ENCODE measurements at places on chromosomes 1 and 21.
A peak's percentile ranks its signal among the peaks of the same experiment; 100 is the strongest.

DNA sequence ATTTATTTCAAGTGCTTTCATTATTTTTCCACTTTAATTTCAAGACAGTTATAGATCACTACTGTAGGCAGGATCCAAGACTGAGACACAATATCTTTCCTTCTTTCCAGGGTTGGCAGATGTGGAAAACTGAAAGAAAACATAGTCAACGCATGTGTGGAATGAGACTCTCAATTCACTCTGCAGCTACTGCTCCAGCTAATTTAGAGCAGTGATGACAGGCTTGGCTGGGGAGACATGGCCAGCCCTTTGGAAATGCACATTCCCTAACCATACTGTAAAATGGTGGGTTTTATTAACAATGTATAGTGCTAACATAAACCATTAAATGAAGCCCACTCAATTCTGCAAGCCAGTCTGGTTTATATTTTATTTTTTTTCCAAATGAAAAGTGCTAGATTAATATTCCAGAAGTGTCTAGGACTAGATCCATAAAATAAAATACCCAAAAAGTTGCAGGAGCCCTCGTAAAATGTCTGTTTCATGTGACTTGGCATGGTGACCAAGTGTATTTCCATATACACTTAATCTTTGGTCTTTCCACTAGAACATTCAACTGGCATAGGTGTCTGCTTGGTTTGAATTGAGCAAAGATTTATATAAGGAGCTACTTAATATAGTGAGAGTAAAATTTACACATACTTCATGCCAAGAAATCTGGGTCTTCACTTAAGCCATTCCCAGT is 32.9 kb downstream of the COL11A1 start:
- DNase-seq = no peak

DNA sequence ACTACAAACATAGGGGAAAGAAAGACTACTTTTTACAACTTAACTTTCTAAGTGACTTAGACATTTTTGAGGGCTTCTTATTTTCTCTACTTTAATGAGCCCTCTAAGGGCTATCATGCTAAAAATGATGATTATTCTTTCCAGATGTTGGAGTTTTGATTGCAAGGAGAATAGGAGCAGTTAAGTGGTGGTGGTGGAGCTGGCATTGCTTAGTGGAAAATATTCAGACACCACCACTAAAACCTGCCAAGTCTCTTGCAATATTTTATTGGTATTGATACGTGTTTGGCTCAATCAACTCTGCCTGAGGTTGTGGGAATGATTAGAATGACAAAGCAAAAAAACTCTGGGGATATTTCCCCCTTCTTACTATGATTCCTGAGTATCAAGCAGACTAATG is 82.6 kb upstream of the PTGFR start:
- no peak for DNase-seq

DNA sequence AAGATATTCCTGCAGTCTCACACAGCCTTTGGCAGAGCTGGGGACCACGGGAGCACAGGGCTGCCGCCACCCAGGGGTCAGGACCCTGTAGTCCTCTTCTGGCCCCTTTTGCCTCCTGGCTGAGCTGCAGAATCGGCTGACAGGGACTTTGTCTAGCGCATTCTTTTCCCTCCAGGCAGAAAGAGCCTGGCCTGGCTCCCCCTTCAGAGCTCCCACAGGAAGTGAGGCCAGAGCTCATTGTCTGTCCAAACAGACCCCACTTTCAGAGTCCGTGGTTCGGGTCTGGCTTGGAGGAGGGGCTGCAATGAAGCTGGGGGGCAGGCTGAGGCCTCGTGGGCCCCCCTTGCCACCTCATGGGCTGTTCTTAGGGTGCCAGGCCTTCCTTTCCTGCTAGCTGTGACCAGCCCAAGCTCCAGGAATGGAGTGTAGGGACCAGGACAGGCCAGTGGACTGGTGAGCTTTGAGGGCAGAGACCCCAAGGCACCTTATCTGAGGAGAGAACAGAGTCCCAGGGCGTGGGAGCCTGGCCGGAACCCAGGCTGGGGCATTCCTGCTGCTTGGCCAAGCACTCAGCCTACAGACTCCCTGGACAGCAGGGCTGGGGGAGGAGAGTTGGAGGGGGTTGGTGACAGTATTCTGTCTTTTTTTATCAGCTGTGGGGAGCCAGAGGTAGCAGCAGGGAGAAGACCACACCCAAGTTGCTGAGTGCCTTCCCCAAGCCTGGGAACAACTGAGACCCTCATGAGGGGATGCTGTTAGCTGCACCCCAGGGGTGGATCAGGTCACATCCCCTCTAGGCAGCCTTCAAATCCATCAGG is 4.7 kb downstream of the CELSR2 start:
- no peak for DNase-seq

DNA sequence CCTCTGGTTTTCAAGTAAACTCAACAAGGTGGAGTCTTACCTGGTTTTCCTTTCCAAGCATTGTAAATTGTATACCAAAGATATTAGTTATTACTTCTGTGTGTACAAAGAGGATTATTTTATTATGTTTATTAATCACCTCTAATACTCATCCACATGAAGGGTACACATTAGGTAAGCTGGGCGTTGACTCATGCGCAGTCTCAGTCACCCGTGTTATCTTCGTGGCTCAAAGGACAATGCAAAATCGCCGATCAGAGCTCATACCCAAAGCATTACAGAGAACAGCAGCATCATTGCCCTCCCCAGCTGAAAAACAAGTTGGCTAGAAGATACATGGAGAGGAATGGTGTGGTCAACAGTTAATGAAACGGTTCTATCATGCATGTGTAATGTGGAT is 148.7 kb downstream of the NR5A2 start:
- no peak for DNase-seq

DNA sequence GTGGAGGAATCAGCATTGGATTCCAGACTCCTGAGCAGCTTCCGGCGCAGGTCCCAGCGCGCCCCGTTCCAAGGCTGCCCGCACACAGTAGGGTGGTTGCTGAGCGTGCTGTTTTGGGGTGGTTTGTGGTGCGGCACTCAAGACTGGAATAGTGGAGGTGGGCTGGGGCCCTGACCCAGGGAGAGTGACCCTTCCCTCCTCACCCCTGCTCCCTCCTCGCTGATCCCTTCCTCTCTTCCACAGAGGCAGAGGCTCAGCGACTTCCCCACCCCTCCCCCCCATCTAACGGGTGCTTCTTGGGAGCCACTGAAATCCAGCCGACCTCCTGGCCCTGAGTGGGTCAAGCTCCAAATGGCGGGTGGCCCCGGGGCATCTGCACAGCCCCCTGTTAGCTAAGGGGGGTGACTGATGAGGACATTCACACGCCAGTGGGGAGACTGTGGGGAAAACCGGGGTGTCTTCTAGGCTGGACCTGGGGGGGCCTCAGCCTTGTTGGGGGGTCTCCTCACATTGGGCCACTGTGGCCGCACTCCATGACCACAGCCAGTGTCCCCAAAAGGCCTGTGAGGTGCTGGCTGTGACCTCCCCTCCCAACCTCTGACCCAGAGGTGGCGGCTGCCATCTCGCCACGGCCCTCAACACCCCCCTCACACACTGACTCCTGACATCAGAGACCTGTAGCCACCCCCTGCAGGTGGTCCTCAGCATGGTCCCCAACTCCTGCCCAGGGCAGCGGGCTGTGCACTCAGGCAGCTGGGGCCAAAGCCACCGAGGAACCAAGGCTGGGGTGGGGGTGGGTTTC is 3.9 kb upstream of the HES4 start:
- no peak for DNase-seq

DNA sequence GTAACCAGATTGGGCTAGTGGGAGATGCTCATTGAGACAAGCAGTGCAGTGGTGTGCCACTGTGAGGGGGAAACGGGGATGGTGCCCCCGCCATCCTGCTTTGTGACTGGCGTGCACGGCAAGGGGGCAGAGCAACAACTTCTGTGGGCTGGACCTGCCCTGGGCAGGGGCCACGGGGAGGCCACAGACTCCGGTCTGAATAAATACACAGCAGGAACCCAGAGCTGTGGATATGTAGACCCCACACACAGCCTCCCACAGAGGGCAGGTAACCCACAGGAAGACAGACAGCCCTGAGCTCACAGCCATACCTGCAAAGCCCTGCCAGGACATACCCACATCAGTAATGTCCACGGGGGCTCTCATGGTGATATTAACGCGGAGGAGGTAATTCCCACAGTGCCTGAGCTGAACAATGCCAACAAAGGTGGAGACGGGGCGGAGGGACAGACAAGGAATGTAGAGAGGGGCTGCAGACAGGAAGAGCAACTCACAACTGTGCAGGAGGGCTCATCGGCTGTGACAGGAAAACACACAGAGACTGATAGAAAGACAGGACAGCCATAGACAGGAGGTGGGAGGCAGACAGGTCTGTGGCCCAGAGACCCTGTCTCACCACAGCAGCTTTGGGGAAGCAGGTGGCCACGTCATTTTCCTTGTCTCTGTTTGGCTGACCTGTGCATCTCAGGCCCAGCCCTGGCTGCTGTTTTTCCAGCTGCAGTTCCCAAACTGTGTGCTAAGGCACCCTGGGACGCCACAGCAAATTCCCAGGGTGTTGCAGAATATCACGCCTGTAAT is 4.9 kb upstream of the WNT3A start:
- no peak for DNase-seq

GRCh38 chr1:78854556-78854955 is 152.0 kb downstream of the ADGRL4 start:
- DNase-seq = no peak

- peak; percentile 43 for DNase-seq
Observed at GRCh38 chr1:12604114-12604874, 13.7 kb downstream of the DHRS3 start.

DNA sequence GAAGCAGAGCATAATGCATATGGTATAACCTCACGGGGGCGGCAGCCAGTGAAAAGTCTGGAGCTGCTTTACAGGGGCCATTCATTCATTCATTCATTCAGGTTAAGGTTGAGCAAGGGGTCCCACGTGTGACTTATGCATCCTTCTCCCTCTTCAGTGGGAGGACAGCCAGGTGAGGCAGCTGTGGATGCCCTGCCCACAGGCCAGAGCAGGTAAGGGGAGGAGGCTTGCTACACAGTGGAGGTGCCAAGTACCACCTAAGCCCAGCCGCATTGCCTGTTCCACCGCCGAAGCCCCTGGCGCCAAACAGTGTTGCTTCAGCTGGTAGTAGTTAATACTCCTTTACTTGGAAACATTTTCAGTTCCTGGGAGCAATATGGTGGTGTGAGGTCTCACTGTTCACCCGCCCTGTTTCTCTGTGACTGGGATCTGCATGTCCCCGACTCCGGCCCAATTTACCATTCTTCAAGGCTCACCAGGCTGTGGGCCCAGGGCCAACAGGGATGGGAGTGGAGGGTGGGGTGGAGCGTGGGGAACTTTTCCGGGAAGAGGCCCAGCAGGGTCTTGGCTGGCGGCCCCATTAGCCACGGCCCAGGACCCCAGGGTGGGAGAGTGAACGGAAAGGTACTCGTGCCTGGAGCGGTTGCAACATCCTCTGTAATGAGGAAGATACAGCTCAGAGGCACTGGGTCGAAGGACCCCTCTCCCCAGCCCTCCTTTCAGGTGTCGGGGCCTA is 722 bp upstream of the PODN start:
- DNase-seq = no peak

GRCh38 chr1:119656410-119656955 is 8.4 kb upstream of the ZNF697 start:
- DNase-seq = no peak

DNA sequence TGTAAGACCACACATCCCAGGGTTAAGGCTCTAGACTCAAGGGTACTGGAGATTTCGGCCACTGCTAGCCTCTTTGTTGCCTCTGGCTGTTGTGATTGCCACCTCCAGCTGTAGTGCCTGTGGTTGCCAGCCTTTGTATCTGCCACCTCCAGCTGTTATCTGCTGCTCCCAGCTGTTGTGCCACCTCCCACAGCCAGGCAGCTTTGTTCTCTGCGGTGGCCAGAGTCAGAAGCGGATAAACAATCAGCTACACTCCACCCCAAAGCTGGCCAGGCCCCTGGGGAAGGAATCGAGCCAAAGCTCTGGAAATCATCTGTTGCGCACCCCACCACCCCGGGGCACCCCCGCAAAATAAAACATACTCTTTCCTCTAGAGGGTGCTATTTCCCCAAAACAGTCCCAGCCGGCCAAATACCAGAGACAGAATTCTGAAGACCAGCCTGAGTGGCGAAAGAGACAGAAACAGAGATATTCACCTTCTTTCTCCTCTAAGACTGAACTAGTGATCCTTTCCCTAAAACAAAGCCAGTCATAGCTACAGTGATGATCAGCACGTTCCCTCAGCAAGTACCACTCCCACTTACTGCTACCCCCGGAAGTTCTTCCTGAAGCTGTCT is 14.8 kb upstream of the PIGM start:
- DNase-seq = peak; percentile 16

DNA sequence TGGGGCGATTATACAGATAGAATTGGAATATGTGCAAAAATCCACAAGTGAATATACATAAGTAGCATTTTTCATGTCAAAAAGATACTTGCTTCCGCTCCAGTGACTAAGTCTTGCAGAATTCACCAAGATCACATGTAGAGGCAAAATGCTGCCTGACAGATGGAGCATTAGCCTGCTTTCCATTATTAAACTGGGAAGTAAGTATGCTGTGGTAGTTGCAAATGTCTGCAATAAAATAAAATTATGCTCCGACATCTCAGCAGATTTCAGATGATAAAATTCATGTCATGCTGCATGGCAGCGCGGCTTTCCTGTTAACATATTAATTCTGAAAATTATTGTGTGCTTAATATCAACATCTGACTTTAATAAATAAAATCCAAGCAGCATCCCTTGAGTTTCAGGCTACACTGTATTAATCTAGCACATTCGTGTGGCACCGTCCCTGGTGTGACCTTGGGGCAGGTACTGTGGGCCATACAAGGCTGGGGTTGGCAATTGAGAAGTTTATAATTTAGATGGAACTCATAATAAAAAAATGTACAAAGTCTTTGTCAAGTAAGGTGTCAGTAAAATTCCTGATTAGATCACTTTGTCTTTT is 366.4 kb upstream of the ZP4 start:
- no peak for DNase-seq

DNA sequence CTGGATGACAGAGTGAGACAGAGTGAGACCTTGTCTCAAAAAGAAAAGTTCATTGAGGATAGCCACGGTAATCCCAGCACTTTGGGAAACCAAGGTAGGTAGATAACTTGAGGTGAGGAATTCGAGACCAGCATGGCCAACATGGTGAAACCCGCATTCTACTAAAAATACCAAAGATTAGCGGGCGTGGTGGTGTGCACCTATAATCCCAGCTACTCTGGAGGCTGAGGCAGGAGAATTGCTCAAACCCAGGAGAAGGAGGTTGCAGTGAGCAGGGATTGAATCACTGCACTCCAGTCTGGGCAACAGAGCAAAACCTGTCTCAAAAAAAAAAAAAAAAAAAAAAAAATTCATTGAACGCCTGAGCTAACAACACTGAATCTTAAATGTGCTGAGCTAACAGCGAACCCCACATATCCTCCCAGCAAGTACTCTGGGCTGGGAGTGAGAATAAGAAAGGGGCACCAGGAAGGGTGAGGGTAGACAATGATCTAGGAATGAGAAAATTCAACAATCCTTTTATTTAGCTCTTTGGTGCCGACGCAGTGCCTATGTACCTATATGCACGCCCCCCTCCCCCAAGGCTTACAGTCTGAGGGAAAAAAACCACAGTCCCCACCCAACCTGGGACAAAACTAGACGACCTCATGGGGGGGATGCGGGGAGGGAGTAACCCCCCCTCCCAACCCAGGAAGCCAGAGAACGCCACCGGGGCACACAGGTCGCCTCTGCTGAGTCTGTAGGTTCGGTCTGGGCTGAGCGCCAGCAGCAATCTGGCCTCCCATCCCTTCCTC is 1.4 kb upstream of the CACNA1S start:
- DNase-seq = peak; percentile 54

Data from NCI-H1092 treated with DMSO at 0.1 percent for 48 hours (cell line).